ENCODE measurements at places on chromosomes 2 and 18.

DNA sequence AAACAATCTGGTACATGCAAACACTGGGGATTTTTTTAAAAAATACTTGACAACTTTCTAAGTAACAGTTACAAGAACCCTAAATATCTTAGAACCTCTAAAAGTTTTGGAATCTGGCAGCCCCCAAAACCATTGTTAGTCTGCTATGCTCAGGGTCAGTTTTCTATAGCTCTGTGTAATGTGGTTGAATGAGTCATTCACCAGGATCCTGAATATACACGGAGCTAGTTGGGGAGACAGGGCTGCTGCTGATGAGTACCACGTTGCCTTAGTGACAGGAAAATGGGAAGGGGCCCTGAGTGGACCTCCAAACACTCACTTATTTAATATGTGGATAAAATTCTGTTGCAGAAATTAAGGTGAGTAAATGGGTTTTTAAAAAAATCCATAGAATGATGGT, 36.9 kb upstream of the TANC1 start:
- DNase-seq, result no peak

DNA sequence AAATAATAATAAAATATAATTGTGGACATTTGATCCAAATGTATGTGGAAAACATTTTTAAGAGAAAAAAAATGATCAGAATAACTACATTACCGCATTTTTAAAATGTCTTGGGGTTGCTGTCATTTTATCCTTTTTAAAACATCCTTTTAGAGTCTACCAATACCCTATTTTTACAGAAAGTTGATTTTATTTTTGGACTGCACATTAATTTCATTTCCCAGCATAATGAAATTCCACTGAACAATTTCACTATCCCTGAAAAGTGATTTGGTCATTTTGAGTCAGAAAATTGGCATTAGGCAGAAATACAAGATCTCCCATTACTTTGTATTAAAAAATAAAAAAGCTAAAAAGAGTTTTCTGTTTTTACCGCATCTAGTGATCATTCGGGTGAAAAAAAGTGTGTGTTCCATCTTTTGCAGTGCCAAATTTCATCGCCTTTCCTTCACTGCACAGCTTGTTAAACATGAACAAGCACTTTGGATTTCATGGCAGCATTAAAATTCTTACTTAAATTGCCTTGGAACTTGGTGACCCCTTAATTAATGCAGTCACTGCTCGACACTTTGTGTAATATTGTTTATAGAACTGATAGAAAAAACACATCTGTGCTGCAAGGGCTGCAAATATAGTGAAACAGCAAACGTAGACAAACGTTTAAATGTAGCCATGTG, 611.7 kb downstream of the TSN start:
- no peak for DNase-seq

GRCh38 chr2:227862741-227863588, 8.5 kb upstream of the DAW1 start:
- peak; percentile 87 for DNase-seq

DNA sequence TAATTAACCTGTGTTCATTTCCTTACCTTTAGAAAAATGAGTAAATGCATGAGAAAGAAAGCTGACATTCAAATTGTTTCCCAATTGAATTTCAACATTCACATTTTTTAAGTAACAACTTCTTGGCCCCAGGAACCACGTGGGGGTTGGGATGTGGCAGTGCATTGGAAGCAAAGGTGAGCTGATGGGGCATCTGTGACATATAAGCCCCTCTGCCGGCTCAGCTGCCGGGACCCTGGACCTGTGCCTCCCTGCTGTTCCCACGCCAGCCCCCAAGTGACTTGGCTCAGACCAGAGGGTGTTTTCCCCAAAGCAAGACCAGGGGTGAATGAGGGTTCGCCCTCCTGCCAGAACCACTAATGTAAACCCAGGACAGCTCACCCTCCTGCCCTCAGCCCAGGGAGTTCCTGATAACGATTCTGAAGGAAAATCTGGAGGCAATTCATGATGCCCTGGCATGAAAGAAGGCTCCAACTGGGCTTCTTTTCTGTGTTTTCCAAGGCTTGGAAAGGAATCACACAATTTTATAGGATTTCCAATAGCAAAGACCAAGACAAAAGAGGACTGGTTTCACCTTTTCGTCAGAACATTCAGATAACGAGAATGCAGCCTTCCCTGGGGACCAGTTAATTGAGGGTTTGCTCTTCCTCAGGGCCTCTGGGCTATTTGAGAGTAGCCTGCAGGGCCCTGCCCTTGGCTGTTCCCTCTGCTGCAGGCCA, 193.2 kb upstream of the TWIST2 start:
- no peak for DNase-seq

GRCh38 chr2:189013671-189014448, 39.7 kb downstream of the COL3A1 start:
- DNase-seq, result no peak

GRCh38 chr2:169761970-169762292, 28.3 kb downstream of the KLHL23 start:
- no peak for DNase-seq

DNA sequence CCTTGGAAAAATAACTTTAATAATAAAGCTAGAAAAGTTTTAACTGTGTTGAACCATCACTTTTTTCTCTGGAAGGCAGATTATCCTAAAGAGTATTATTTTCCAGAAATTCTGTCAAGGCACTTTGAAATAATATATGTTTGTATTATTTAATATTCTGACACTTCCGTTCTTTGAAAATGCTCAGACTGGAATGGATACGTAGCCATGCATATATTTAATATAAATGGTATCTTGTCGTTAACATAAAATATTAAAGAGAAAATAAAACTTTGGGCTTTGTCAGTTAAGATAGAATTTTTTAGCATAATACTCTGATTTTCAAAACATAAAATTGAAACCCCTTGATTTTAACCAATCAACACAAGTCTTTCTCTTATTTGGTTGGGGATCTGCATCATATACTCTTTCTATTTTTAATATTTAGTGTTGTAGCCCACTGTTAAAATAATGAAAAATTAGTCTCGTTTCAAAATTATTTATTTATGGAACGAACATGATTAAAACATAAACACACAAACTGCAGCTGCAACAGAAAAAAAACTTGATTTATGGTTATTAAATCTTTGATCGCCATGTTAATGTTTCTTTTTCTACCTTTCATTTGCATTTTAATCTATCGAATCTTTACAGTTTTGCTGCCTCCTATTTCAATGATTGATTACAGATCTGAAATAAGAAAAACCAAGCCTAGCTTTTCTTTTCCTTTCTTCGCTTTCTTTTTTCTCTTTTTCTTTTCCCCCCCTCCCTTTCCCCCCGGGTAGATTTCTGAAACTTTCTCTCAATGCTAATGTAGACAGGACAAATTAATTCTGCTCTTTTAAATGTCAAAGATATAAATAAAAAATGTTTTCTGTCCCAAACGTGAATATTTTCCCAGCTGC, 145.5 kb downstream of the MEIS1 start:
- DNase-seq, result no peak

Data from kidney epithelial cell (primary cell).